Left renal cortex interstitium (tissue), 4 donors: ENCODE measurements at places on chromosomes 7 and 10. TPM values are rescaled to one million over a fixed set of nuclear protein-coding genes. Genes with fewer than 3 reads are reported as not detected.

DNA sequence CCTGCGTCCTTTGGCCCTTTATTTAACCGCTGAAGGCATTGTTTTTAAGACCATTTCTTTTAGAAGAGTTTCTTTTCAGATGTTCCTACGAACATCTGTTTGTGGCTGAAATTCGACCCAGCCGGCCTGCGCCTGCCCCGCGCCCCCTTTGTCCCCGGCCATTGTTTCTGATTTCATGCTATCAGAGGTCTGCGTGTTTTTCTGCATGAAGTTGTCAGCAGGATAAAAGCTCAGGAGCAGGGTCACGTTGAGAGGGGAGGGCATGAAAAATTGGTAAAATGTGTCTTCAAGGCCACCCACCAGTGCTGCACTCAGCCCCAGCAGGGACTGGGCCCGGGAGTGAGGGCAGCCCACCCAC is 43.1 kb downstream of the NKX6-2 start:
- DNase-seq, result no peak

- DNase-seq, result no peak
Measured at GRCh38 chr7:89232-90019, 102.9 kb upstream of the FAM20C start.

DNA sequence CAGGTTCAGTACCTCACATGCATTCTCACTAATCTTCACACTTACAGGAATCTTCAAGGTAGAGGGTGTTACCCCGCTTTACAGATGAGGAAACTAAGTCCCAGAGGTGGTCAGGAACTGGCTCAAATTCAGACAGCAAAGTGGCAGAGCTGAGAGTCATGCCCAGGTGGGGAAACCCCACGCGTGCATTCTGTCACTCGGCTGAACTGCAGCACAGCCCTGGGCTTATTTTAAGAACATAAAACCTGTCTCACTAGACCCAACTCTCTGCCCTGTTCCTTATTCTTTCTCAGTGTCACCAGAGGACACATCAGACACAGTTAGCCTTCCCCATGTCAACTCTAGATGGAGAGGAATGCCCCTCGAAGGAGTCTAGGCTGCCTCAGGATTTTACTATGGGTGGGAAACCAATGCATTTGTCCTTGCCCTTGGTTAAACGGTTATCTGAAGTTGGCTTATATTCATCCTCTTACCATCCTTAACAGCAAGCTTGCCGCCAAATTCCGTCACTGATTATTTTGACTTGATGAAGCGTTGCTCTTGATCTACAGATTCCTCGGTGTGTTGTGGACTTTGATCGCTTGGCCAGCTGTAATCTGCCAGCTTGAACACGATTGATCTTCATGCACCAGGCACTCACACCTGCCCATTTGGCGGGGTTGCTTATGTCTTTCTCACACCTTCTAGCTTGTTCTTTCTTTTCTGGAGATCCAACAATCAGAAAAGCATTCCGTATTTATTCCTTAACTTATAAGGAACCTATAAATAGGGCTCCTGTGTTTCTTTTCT is 627.9 kb downstream of the SDK1 start:
- no peak for DNase-seq

- no peak for DNase-seq
Measured at GRCh38 chr10:47255866-47256265, 44.1 kb upstream of the GDF10 start.

ANKRD1 gene
- polyA plus RNA-seq, result 0.88 TPM

SHTN1 gene
- polyA plus RNA-seq, result 21.8 TPM

RBP3 gene
- 0.17 TPM for polyA plus RNA-seq

TMEM120A gene
- polyA plus RNA-seq, result 63.6 TPM

MMP21 gene
- 0.27 TPM for polyA plus RNA-seq
